ENCODE measurements at places on chromosomes 4 and X.

DNA sequence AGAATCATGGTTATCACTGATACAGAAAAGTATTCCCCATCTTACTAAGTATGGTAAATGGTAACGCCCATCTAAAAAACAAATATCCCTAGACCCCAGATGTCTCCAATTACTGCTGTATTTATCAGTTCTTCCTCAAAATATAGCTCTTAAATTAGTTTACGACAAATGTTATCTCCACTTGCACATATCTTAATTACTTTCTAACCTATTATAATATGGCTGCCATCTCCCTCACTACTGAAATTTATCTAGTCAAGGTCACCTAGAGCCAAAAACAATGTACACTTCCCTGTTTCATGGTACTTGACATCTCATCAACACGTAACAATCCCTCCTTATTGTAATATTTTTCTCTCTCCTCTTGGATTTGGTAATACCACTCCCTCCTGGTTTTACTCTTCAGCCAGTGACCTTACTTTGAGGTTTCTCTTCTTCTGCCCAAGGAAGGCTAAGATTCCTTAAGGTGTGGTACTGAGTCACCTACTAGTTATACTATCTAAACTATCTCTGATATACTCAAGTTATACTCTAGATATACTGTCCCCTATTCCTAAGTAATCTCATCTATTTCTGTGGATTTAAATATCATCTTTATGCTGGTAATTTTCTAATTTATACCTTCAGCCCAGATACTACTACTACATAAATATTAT, 8.6 kb downstream of the LCORL start:
- DNase-seq: no peak

- no peak for DNase-seq
These were observed 277.1 kb upstream of the DIAPH2 start for GRCh38 chrX:96407501-96407900.

DNA sequence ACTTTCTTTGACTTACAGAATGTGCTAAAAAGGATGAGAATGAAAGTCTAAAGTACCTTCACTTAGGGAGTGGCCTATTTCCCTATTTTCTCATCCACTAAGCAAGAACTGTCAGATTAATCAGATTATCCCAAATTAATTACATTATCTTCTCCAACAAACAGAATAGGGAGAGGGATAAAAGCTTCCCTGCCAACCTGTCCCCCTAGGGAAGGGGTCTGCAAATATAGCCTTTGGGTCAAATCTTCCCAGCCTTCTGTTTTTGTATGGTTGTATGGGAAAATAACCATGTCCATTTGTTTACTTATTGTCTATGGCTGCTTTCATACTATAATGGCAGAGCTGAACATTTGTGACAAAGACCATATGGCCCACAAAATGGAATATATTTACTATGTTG, 57.1 kb upstream of the USP38 start:
- no peak for DNase-seq

DNA sequence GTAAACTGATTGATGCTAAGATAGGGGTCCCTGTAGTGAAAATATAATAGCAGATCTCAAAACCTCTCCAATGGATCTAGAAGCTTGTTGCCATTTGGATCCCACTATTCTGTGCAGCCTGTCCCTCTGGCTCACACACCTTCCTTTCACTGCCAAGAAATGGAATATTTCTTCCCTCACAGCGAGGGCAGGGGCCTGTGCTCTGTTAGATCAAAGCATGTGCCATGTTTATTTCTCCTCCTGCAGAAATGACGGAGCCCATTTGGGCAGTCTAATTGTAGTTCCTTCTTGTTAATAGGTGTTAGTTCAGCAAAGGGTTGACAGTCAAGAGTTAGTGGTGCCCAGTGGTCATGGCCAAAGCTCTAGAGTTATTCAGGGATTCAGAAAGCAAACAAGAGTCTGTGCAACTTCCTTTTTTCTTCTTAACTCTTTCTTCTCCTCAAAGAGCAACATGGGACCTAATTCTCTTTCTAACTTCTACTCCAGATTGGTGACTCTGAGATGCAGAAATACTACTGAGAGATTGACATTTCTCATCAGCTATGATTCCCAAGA, 106.8 kb downstream of the STOX2 start:
- no peak for DNase-seq

GRCh38 chr4:148962539-148963290, 520.5 kb upstream of the NR3C2 start:
- DNase-seq: no peak

- no peak for DNase-seq
These were observed 898 bp upstream of the NDP start for GRCh38 chrX:43974100-43974475.

- DNase-seq: no peak
These were observed 27.6 kb downstream of the HTRA3 start for GRCh38 chr4:8297141-8297601.

DNA sequence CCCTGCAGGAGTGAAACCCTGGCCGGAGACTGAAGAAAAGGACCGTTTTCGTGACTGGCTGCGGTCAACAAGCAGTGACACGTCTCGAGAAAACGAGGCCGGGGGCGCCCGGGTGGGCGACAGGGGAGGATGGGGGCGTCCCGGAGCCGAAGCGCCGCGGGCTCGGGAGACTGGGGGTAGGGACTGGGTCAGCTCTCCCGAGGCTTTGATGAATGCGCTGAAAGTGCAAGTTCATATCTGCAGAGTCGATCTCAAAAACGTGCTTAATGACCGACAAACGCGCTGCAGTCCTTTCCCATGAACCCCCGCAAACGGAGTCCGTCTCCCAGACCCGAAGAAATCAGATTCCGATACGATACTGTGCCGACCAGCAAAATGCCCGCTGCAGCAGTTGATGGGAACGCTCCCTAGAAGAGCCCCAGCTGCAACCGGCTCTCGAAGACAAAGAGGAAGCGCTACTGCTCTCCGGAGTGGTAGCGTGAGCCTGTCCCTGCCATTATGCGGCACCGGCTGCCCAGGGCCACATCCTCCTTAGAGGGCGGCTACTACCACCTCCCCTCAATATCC, 806 bp upstream of the CD99L2 start:
- DNase-seq: peak; percentile 45

GRCh38 chr4:1239141-1239949, 9.6 kb downstream of the CTBP1 start:
- DNase-seq: no peak

GRCh38 chr4:159024266-159024665, 78.6 kb upstream of the RAPGEF2 start:
- DNase-seq: no peak

Measured in NCI-H187 (cell line).